ENCODE measurements at places on chromosomes 4 and X. TPM values are rescaled to one million over a fixed set of nuclear protein-coding genes. Genes with fewer than 3 reads are reported as not detected.

Gene FGF2
- total RNA-seq, result 54.4 TPM

Gene MAGEC3
- total RNA-seq, result not detected

Gene CSAG2
- not detected for total RNA-seq

DNA sequence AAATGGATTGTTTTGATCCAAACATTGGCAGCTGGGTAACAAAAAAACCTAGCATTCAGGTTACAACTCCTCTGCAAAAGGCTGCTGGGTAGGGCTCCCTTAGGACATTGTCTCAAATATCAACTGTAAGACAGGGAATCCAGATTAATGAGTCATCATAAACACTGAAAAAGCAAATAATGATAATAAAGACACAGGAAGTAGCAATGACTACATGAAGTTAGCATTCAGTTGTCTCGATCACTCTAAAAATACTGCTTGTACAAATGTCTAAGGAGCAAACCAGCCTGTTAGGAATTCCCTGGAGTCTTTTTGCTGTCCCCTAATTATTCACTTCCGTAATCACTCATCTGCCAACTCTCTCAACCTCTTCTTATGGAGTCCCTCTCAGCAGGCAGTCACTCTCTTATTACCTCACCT is 259.2 kb downstream of the GPC3 start:
- DNase-seq, result peak; percentile 73

DNA sequence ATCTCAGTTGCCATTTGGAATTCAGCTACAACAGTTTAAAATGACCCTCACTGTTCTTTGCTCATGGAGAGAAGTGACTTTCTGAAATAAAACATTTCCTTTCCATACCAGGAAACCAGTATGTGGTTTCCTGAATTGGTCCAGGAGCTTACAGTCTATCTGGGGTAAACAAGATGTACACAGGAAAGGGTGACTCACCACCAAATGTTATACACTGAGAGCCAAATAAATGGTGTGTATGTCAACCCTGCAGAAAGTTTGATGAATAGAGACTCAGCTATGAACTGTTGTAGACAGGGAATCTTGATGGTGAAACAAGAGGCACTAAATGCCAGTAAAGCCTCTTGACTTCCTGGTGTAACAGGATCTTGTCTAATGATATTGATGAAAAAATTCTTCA is 100.4 kb downstream of the HS6ST2 start:
- DNase-seq, result no peak

- DNase-seq, result no peak
These were observed 16.8 kb downstream of the RBPJ start for GRCh38 chr4:26337612-26338011.

Gene CAPN6
- total RNA-seq, result not detected

Gene STK32B
- 5.8 TPM for total RNA-seq

Gene DUSP21
- total RNA-seq, result not detected

DNA sequence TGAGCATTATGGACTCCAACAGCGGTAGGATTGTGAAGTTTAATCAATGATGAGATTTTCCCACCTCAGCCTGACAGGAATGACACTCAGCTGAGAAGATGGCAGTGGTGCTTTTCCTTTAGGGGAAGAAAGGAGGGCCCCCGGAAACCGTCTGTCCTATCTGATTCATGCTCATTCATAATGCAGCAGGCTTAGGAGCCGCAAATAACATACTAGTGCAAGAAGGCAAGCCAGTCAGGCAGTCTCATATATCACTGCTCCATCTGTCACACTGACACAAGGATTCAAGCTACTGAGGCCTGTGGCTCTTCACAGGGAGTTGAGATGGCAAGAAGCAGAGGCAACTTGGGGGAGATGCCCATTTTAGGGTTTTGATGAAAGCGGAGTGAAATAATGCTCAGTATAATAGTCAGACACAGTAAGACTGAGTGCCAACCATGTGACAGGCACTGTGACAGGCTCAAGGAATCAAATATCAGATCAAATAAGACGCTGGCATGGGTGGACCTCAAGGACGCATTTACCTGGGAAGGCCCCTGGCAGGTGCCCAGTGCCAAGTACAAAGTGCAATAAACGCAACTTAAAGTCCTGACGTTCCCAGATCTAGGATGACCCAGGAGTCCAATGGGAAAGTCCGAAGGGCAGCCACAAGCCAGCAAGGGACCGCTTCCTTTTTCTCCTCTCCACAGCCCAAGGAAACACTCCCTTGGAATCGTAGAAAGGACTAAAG is 63.4 kb downstream of the FHDC1 start:
- DNase-seq, result no peak

DNA sequence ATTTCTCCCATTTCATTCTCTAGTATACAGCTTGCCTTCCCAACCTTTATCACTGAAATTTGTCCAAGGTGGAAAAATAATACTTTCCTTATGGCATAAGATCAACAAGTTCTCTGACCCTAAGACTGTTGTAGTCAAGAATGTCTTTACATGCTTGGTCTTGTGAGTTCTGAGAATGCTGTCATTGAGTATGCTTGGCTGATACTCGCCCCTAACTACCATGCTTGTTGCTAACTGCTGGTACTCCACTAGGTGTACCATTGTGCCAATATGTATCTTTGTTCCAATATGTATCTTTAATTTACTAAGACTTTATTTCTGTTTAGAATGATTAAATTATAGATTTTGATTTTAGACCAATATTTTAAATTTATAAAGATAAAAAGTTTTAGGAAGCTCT is 796.4 kb downstream of the PCDH7 start:
- no peak for DNase-seq

Gene SRP72
- total RNA-seq, result 197 TPM

Gene GPAT3
- total RNA-seq, result 5.3 TPM

GRCh38 chr4:3470244-3471097 is 7.4 kb downstream of the DOK7 start:
- peak; percentile 60 for DNase-seq

GRCh38 chr4:69697536-69698242 is 44.6 kb upstream of the UGT2A1 start:
- DNase-seq, result no peak

Gene TRIM75
- total RNA-seq, result not detected

- no peak for DNase-seq
These were observed 191.3 kb downstream of the OR13H1 start for GRCh38 chrX:131735127-131735526.

- peak; percentile 52 for DNase-seq
These were observed 298.8 kb upstream of the CTSO start for GRCh38 chr4:156252358-156252921.

DNA sequence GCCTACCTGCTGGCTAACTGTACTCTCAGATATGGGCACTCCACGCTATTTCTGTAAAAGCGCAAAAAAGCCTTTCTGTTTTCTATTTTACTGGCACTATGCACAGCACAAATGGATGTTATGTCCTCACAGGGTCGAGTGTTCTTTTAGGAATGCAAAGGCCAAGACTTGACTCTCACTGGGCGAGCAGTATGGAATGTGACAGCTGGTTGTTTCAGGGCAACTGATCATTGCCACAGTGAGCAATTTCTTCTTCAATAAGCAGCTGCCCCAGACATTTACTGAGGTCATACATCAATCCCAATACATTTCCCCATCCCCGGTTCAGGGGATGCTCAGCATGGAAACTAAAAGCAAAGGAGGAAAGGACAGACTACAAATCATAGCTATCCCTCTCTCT is 58.2 kb downstream of the PDE5A start:
- DNase-seq, result peak; percentile 68

GRCh38 chrX:134803551-134804183 is 145.4 kb upstream of the PLAC1 start:
- no peak for DNase-seq

GRCh38 chrX:144946666-144947065 is 300.6 kb upstream of the SPANXN1 start:
- DNase-seq, result no peak

Gene G3BP2
- total RNA-seq, result 306 TPM

DNA sequence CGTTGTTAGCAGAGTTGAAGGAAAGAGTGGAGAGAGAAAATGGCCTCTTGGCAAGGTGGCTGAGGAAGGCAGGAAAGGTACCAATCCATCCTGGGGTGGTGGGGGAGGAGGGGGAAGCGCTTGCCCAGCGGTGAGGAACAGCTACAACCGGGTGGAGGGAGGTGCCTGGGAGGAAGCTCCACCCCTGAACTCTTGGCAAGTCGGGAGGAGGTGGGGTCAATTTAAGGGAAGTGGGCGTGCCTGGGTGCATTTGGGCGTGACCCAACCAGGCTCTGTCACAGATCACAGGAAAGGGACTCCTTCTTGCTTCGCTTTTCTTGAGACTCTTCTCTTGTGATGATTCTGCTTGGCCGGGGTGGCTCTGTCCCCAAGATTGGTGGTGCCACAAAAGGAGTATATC is 41.7 kb downstream of the BCORL1 start:
- peak; percentile 17 for DNase-seq

Gene BMP3
- total RNA-seq, result under 0.01 TPM

DNA sequence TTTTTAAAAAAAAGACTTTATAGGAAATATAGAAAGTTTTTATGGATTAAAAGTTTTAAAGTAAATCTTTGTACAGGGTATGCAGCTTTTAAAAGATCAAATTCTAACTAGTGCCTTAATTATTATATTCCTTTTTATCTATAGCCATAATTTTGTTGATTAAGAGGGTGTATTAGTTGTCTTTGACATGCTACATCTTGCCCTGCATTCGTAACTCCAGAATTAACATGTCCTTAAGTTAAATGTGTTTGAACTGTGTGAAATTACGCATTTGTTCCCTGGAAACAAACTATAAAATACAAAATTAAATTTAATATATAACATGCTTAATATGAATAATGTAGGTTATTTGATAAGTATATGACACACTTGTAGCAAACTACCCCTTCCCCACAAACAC is 66.3 kb downstream of the PTPN13 start:
- no peak for DNase-seq

DNA sequence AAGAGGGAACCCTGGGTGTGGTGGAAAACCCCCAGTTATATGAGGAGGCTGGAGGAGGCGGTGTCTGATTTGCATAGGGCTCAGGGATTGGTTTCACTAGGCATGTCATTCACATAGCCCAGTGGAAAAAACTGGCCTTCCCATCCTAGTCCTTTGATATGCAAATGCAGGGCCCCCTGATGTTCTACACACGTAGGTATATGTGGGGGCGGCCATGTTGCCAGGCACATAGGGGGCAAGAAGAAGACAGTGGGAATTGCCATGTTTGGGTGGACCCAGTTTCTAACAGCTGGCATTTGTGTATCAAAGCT is 34.0 kb upstream of the ENPP6 start:
- no peak for DNase-seq

- no peak for DNase-seq
These were observed 328.6 kb upstream of the ARX start for GRCh38 chrX:25344161-25344936.

Gene KCND1
- 0.28 TPM for total RNA-seq

DNA sequence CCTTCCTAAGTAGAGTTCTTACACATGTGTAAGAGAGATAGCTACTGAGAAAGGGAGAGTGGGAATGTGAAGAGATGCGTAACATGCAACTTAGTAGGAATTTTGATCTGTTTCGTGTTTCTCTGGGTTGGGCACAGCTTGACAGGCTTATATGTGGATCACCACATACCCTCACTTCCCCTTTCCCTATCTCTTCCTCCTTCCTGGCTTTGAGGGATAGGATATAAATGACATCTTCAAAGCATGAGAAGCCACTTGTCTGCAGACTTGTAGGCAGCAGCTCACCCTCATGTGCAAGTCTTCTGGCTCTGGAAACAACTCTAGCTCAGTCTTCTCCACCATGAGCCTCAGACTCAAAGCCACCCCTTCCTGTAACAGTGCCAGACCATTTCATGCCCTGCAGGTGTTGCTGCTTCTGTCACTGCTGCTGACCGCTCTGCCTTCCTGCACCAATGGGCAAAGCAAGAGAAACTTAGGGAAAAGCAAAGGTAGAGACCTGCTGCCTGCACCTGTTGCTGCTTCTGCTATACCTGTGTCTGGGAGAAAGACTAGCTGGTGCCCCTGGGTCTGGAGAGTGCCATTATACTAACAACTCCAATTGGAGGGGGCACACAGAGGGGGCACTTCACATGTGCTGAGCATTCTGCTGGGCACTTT is 5.4 kb upstream of the PF4V1 start:
- DNase-seq, result no peak

DNA sequence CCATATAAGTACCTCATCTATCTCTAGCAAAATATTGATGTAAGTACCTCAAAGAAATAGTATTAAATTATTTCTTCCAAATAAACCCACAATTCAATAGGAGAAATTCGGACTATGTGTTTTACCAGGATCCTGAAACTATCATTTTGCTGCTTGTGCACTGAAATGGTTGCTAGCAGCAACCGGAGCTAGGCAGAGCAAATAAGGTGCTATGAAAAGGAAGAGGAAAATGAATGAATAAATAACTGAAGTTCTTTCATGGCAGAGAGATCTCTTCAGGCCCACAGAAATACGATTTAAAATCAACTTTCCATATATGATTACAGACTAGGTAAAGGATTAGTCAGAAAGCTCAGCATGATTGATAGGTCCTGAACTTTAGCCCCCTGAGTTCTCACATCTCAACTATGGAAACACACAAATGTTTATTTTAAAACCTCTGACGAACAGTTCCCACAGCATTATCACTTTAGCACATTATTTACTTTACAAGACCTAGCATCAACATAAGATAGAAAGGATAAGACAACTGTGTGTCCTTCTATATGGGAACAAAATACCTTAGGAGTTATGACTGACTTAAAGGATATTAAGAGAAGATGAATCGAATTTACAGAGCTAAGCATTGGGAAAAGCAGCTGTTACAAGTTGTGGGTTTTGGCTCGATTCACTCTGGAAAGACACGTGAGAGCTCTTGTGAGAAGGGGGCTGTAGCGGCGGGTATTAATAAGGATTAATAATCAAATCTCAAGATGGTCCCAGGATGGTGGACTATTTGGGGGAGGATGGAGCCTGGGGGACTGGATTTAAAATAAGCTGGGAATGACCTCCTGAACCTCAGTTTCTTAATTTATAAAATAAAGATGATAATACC is 104.3 kb downstream of the CORIN start:
- DNase-seq, result peak; percentile 7

Gene NKAP
- total RNA-seq, result 2.5 TPM

Gene SLITRK2
- total RNA-seq, result not detected

DNA sequence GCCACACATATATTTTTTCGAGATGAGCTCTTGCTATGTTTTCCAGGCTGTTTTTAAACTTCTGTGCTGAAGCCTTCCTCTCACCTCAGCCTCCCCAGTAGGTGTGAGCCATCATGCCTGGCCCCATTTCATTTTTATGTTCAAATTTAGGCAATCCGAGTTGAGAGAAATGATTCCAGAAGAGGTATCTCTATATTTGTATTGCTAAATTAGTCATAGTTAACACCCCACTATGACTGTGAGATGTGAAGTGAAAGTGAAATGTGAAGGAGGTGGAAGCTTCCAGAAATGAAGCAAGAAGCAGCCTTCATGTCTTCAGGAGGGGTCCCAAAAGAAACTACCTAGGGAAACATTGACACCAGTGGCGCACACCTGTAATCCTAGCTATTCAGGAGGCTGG is 17.7 kb downstream of the APELA start:
- DNase-seq, result no peak

- DNase-seq, result no peak
These were observed 34.6 kb downstream of the PPP2R2C start for GRCh38 chr4:6437826-6438238.

DNA sequence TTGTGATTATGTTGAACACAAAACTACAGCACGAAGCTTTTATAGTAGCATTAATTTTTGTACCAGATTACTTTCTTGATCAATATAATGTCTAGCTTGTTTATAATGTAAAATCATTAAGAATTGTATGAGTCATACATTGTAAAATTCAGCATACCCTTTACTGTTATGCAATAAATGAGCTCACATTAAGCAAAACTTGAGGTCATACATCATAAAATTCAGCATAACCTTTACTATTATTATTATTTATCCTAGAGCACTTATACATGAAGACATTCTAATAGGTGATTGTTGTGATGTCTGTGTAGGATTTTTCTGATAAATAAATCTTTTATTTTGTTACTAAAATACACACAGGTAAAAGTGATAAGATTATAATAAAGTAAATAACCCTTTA is 49.4 kb downstream of the DTHD1 start:
- no peak for DNase-seq

Measured in IMR-90 (cell line).